NCI-H2081 (cell line): ENCODE measurements at places on chromosomes 5 and 9.

- no peak for DNase-seq
Observed at GRCh38 chr9:103362986-103363385, 367.9 kb downstream of the CYLC2 start.

GRCh38 chr5:1901983-1902382 lies 19.3 kb upstream of the IRX4 start:
- DNase-seq: no peak

DNA sequence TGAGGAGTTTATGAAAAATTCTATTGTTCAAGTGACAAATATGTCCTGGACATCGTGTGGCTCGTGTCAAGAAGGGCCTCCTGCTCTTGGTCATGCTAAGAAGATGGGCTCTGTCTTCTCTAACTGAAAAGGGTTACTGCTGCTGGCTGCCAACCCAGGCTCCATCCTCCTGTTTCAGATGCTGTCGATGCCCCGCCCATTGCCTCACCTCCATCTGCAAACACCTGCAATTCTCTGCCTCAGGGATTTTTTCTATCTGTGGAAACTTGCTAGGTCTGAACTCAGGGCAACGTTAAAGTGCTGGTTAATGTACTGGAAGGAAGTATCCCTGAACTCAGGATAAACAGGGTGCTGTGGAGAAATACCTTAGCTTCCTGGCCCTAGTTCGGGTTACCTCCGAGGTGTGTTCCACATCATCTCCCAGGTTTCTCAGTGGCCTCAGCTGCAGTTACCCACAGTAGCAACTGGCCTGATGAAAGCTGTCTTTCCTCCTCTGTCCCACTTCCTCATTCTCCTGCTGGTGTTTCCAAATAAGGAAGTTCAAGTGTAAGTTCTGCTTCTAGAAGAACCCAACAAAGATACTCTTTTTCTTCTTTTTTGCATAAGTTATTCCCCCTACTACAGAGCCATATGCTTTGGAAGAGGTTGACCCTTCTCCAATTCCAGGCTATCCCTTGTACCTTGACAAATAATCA lies 151.7 kb upstream of the SMIM23 start:
- DNase-seq: no peak

GRCh38 chr5:98909363-98909762 lies 19.4 kb downstream of the CHD1 start:
- no peak for DNase-seq

- no peak for DNase-seq
Observed at GRCh38 chr5:31161781-31162181, 31.7 kb upstream of the CDH6 start.

DNA sequence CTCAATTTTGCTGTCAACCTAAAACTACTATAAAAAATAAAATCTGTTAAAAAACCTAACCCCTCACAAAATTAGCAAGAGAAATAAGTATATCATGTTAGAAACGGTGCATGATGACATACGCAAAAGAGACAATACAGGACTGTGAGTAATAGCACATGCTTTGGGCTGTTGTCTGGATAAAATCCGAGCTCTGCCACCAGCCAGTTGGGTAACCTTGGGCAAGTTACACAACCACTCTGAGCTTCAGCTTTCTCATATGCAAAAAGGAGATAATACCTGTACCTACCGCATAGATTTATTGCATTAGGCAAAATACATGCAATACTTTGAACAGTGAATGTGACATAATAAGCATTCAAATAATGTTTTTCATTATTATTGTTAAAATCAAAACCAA lies 481.7 kb downstream of the TLE1 start:
- no peak for DNase-seq

DNA sequence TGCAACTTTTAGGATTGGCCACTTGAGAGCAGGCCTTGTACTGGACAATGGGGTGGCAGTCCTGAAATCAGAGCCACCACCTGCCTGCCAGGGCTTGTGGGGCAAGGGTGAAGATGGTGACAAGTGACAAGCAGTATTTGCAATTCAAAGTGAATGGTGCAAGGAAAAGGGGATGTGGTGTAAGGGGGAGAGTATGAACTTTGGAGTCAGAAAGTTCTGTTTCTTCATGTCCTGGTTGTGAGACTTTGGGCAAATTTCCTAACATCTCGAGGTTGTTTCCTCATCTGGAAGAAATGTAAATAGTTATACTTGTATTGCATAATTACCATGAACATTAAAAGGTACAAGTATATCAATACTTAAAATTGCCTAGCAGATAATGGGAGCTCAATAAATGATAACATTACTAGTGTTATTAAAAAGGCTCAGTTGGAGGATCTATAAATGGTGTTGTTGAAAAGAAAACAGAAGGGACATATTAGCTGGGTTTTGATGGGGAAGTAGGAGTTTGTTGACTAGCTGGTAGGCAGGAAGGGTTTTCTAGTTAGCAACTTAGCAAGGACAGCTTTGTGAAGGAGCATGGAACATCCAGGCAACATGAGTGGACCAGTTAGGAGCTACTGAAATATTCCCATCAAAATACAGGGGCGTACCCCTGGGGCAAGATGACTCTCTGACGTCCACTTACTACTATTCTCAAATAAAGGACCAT lies 21.3 kb upstream of the MEGF9 start:
- no peak for DNase-seq

DNA sequence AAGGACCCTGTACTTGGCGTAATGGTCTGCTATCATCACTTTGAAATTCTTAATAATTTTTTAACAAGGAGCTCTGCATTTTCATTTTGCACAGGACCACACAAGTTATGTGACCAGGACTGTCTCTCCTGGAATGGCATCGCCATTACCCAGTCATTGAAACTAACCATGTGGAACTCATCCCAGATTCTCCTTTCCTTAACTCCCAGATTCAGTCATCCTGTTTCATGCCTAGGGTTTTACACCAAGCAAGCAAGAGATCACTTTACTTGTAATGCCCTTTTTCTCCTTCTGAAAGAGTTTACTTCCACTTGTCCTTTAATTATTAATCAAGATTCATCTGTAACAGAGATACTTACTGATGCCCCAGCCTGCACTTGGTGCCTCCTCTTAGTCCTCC lies 12.0 kb downstream of the FRMD3 start:
- DNase-seq: no peak

GRCh38 chr9:127700140-127700539 lies 6.6 kb upstream of the CFAP157 start:
- no peak for DNase-seq

GRCh38 chr5:129554134-129554904 lies 94.2 kb downstream of the ADAMTS19 start:
- DNase-seq: no peak

DNA sequence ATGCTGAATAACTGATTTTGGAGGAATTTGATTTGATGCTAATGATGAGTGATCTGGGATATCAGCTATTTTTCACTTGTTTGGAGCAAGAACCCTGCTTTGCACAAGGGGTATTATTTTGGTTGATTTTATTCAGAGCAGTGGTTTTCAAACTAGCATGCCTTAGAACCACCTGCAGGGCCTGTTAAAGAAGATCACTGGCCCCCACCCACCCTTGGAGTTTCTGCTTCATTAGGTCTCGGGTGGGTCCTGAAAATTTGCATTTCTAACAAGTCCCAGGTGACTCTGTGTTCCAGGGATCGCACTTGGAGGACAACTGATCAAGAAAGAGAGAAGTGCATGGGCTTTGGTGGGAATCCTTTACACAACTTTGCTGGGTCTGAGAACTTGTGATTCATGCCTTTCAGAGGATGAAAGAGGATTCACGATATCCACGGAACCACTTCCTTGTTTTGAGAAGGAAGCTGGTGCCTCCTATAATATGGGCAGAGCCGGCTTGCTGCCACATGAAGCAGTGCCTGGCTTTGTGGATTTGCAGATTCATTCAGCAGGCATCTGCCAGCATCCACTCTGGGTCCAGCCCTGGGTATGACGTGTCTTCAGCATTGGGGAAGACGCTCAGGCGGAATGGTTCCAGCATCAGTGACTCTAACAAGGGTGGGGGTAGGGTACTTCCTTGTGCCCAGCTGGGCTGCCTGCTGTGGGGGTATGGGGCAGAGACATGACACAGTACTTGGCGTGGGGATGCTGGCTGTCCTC lies 106.6 kb upstream of the PITX1 start:
- no peak for DNase-seq

DNA sequence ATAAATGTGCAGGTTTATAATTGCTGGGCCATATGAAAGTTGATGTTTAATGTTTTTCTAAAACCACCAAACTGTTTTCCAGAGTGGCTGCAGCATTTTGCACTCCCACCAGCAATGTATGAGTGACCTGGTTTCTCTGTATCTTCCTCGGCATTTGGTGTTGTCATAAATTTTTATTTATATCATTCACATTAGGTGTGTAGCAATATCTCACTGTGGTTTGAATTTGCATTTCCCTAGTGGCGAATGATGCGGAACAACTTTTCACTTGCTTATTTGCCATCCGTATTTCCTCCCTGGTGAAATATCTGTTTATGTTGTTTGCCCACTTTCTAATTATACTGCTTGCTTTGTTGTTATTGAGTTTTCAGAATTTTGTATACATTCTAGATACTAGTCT lies 295.7 kb upstream of the TUT7 start:
- DNase-seq: no peak

DNA sequence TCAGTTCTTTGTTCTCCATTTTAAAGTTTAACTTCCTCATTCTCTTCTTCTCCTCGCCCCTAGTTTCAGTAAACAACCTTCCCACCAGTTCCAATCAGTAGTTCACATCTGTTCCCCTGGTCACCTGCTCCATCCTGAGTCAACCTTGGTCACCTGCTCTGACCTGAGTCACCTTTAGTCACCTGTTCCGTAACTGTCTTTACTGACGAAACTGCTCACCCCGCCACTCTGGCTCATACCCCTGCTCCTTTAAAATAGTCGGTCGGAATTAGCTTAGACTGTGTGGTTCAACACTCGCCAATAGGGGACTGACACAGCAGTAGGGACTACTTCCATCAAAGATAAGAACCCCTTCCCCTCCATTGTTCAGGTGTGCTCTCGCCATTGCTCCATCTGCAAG lies 76.3 kb upstream of the GPBP1 start:
- DNase-seq: no peak

GRCh38 chr9:70113403-70114022 lies 69.9 kb downstream of the MAMDC2 start:
- peak; percentile 12 for DNase-seq

GRCh38 chr9:17630531-17630949 lies 51.7 kb downstream of the SH3GL2 start:
- DNase-seq: no peak

DNA sequence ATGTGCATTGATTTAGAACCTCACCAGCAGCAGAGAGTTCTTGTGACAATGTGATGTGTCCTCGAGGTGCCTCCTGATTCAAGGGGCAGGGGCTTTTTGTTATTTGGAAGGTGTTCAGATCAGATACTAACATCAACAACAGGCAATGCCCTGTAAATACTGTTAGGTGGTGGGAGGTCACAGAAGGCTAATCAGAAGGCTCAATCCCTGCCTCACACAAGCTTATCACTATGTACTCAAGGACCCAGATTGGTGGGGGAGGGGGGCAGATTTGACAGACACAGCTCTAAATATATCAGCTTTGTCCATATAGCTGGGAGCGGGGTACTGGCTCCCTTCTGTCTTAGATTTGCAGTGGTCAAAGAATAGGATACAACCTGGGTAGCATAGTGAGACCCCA lies 2.6 kb downstream of the FRMPD1 start:
- no peak for DNase-seq

- no peak for DNase-seq
Observed at GRCh38 chr5:4042311-4042710, 446.7 kb downstream of the IRX1 start.

GRCh38 chr5:54307583-54307982 lies 2.8 kb downstream of the ARL15 start:
- peak; percentile 2 for DNase-seq

- DNase-seq: no peak
Observed at GRCh38 chr5:151677776-151678545, 8.8 kb downstream of the SPARC start.

GRCh38 chr9:715743-716400 lies 125.6 kb upstream of the DMRT1 start:
- DNase-seq: no peak

DNA sequence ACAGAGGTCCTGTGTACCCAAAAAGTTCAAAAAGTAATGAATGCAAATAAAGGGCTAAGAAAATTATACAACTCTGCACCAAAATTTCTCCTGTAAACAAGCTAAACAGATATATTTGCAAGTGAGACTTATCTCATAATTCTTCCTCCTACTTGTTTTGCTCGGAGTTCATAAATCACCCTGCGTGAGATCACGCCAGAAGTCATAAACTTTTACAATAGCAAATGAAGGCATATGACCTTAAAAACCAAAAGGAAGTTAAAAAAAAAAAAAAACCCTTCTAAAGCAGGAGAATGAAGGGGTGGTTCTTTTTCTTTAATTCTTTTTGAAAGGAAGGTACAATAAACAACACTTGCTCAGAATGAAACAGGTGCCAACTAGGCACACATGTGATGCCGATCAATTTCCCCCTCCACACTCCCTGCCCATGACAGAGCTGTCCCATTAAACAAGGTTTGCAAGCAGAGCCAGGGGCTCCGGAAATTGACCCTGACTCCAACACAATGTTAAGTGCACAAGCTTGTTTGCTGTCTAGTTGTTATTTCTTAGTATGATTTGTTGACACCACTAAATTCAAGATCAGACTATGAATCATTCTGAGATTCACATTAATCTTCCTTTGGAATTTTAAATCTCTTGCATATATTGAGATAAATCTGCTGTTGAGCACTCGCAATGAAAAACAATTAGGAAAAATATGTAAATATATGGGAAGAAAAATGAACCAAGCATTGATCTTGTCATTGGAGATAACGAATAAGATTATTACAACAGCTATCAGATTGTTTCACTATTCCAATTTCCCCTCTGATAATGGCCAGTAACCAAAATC lies 46.3 kb downstream of the DROSHA start:
- peak; percentile 21 for DNase-seq

DNA sequence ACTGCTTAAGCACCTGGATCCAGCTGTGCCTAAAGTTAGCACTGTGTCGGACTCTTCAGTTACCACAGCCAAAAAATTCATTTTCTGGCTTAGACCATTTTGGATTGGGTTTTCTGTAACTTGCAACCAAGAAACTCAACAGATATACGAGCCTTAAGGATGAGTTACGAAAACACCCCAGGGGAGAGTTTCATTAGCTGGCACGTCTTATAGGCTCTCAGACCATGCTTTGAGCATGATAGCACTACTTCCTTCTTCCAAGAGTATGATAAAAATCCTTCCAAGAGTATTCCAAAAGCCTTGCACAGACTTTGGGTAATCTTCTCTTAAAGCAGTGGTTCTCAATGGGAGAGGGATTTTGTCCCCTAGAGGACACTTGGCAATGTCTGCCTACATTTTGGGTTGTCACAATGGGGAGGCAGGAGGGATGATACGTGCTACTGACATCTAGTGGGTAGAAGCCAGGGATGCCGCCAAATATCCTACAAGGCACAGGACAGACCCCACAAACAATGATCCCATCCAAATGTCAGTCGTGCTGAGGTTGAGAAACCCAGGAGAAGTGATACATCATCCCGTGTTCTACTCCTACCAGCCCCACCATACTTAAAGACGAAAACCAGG lies 64.8 kb downstream of the SMIM23 start:
- DNase-seq: no peak

DNA sequence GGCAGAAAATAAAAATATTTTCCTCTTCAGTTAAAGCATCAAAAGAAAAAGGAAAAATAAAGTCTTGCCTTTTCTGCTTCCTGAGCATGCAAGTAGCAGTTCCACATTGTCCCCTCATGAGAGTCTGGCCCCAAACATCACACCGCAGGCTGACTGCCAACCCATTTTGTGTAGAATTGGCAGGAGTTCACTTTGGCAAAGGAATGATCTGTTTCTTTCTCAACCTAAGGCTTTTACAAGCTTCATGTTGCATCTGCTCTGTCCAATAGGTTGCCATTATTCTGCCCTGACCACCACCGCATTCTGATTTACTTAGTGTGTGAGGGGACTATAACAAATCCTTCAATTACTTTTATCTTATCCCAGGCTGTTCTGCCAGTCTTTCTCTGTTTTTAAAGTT lies 249.5 kb downstream of the ISL1 start:
- peak; percentile 78 for DNase-seq
